D341Med (cell line): ENCODE measurements at places on chromosomes 5 and 9.

- DNase-seq, result no peak
These were observed 35.2 kb downstream of the ZNF366 start for GRCh38 chr5:72472031-72472430.

DNA sequence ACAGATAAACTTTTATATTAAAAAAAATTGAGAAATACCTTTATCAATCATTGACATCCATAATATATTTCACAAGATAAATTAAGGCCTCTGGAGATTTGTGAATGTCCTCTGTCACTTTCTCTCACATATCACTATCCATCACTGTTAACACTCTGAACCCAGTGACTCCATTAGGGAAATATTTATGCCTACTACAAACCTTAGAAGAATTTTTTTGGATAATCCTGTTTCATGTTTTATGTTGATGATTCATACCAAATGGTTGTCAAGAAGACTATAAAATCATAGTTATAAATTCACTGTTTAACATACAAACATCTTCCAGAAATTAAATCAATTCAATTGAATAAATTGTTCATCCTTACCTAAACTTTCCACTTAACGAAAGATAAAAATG lies 357.6 kb upstream of the CDH10 start:
- DNase-seq, result no peak

- no peak for DNase-seq
These were observed 126.1 kb downstream of the GAS1 start for GRCh38 chr9:86821006-86821845.

- DNase-seq, result no peak
These were observed 80.4 kb downstream of the LRSAM1 start for GRCh38 chr9:127531676-127532075.

GRCh38 chr5:54616031-54616430 lies 98.5 kb downstream of the SNX18 start:
- no peak for DNase-seq

- DNase-seq, result peak; percentile 82
These were observed 16.1 kb upstream of the NEUROG1 start for GRCh38 chr5:135551593-135552447.

GRCh38 chr9:88287972-88288371 lies 100.3 kb upstream of the SPIN1 start:
- no peak for DNase-seq

GRCh38 chr5:140037012-140037411 lies 6.1 kb downstream of the NRG2 start:
- DNase-seq, result no peak

DNA sequence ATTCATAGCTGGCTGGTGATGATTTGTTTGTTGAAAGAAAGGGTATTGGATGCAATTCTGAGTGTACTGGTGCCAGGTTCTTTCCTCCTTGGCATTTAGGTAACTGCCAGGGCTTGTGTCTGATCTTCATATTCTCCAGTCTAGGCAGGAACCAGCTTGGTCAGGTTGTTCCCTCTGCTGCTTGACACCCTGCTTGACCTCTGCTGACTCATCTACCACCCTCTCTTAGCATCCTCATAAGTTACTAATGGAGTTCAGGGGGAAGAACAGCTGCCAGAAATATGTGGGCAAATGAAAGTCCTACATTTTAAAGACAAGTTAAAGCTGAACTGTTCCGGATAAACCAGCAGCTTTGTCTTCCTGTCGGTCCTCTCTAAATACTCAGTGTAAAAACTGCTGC lies 116.1 kb upstream of the TNC start:
- no peak for DNase-seq

- no peak for DNase-seq
These were observed 16.6 kb upstream of the ELAVL2 start for GRCh38 chr9:23842565-23843129.

- DNase-seq, result peak; percentile 89
These were observed 40.0 kb downstream of the AMBP start for GRCh38 chr9:114037961-114038723.

- DNase-seq, result no peak
These were observed 23.2 kb downstream of the DNM1 start for GRCh38 chr9:128226412-128226801.

DNA sequence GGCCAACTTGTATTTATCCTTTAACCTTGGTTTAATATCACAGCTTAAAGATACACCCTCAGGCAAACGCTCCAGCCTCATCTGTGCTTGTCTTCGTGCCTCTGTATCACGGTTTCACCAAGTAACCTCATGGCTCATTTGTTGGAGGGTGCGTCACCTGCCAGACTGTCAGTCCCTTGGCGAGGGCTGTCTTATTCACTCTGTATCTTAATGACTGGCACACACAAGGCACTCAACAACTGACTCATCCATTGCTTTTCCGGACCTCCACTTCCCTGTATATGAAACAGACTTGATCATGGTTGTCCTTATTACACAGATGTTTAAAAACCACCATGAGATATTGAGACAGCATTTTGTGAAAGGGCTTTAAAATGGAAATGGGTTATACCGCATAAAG lies 28.0 kb downstream of the LCP2 start:
- DNase-seq, result no peak

DNA sequence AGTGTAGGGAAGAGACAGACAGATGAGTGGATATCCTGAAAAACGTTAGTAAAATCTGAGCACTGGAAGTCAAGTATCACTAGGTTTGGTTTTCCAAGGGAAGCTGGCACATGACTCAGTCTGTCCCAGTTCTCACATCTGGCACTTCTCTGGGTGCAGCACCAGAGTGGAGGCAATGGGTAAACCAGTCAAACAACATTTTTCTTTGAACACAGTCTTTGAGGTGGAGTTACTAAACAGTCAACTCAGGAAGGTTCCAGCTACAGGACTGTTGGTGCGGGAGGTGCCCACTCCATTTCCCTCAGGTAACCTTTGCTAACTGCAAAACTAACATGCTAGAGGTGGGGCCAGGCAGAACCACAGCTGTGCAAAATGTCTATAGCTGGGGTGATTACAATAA lies 301.4 kb upstream of the RFX3 start:
- no peak for DNase-seq
